Cardiac atrium fibroblast (primary cell): ENCODE measurements at places on chromosomes 16 and 17. TPM values are rescaled to one million over a fixed set of nuclear protein-coding genes. Genes with fewer than 3 reads are reported as not detected.

RGS9 gene
- total RNA-seq, result 2.5 and 4.5 TPM in 2 replicates

SMIM5 gene
- not detected in 2 replicates for total RNA-seq

MYO15B gene
- total RNA-seq, result 0.49 and 24.4 TPM in 2 replicates

SMIM22 gene
- not detected in 2 replicates for total RNA-seq

CACNG4 gene
- not detected in 2 replicates for total RNA-seq

ZFHX3 gene
- 4.7 and 7.0 TPM in 2 replicates for total RNA-seq

UTS2R gene
- not detected in 2 replicates for total RNA-seq
